ENCODE measurements at places on chromosomes 6 and 20.

DNA sequence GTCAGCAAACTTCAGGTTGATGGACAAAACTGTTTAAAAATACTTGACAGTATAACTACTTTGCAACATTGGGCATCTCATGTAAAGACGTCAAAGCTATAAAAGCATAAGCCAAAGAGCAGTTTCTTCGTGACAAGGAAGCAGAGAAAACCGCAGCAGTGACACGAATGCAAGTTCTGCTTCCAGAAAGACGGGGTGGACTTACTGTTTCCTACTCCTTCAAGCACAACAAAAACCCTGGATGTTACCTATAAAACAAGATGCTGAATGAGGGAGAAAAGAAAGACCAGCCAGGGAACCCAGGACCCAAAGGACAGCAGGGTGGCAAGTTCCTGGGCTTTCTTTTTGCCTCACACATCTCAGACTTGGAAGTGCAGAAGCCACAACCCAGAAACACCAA is 98.0 kb downstream of the DLL1 start:
- no peak for DNase-seq

DNA sequence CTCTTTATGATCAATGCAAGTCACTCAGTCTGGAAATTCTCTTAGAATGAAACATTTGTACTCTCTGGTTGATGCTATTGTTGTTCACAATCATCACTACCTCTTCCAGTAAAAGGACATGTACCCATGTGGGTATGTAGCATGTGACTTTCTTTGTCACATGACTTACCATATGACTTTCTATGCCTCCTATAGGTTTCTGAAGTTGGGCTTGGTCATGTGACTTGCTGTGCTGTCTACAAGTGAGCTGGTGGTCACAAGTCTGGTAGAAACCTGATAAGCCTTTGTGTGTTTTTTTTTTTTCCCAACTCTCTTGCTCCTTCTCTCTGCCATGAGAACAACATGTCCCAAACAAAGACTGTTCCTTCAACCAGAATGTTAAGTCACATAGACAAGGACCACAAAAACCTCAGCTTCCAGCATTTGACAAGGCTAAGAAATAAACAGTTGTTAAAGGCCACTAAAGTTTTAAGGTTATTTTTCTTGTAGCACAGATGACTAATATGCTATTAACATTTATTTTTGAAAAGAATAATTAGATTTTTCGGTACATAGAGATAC is 379.2 kb upstream of the SLC35B3 start:
- DNase-seq, result no peak

DNA sequence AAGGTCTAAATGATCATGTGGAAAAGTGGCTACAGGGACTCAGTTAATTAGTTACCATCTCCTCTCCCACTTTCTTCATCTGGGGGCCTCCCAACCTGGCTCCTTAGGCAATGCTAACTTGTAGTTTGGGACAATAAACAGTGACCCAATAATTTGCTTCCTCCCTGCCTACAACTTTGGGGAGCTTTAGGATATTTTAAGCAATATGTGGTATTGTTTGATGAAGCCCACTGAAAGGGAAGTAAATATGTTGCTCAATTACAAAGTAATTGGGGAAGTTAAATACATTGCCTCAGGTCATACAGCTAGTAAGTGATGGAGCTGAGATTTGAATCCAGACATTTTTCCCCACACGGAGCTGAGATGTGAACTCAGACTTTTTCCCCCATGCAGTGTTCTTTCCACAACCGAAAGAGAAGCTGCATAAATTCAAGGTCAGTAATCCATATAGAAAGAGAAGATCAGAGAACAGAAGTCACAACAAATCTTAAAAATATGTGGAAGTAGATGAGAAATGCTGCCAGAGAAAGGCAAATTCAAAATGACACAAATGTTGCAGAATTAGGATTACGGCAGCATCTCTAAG is 26.6 kb downstream of the ZHX3 start:
- DNase-seq, result peak; percentile 53

DNA sequence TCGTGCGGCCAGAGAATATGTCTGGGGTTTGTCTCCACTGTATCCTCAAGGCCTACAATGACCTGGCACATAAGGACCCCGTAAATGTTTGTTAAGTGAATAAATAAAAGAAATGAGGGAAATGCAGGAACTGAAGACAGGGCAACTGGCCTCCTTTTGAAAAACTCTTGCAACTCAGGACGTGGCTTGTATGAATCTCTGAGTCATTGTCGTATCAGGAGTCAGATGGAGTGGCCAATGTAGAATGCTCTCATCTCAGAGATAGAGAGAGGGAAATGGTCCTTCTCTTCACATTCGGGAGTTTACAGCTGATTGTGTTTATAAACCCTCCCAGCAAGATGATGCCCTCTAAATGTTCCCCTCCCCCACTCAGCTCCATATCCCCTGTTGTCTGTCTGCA is 57.1 kb downstream of the UST start:
- DNase-seq, result no peak

- no peak for DNase-seq
These were observed 16.0 kb downstream of the DOP1A start for GRCh38 chr6:83083476-83083875.

DNA sequence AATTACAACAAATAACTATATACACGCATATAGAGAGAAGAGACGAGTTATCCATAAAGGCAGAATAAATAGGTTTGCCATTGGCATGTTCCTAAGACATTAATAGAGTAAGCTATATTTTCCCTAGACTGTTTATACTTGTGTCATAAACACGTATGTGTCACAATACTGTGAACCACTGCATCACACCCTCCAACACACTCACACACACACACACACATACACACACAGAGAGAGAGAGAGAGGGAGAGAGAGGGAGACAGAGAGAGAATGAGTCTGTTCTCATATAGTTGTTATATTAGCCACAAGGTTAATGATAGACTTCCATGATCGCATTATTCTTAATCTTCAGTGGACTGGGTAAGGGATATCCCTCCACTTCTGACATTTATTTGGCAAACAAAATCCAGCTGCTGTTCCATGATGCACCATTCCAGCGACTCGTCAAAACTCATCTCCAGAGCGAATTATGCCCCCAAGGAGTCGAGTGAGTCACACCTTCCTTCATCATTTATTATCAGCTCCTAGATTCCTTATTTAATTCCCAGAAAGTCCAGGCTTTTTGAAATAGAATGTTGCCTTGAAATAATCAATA is 82.8 kb upstream of the HIVEP1 start:
- no peak for DNase-seq

DNA sequence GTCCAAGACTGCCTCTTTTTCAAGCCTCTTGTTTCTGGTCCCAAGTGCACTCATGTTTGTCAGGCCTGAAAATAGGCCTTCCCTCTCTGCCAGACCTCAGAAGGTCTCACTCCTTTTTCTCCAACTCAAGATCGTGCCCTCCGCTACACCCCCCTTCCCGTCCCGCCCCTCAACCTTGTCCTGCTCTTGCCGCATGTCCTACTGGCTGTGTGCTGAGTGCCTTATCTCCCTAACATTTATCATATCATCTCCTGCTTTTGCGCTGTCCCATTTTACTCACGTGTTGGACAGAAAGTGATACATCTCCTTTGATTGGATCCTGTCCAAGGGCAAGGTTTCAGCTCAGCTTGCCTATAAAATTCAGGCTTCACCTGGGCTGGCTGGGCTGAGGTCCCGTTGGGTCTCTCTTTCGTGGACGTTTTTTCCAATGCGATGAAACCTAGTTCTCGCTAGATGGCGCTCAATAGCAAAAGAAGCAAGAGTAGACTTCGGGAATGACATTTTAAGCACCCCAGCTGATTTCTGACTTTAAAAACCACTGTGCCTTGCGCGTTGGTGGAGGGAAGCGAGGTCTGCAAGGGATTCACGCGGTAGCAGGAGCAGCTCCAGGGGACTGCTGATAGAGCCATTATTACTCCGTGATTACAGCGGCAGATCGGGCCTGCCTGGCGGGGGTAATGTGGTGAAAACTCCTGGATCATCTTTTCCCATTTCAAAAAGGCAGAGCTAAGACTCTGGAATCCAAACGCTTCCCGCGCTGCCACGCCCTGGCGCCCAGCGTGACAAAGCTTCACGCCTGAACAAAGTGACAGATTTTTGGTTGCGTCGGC is 137.6 kb downstream of the IMPG1 start:
- DNase-seq, result peak; percentile 67

GRCh38 chr20:21517566-21518277 is 3.9 kb upstream of the NKX2-2 start:
- no peak for DNase-seq

GRCh38 chr6:91796603-91797002 is 1209.7 kb upstream of the MAP3K7 start:
- DNase-seq, result no peak

GRCh38 chr6:147287869-147288271 is 83.7 kb downstream of the STXBP5 start:
- DNase-seq, result no peak

DNA sequence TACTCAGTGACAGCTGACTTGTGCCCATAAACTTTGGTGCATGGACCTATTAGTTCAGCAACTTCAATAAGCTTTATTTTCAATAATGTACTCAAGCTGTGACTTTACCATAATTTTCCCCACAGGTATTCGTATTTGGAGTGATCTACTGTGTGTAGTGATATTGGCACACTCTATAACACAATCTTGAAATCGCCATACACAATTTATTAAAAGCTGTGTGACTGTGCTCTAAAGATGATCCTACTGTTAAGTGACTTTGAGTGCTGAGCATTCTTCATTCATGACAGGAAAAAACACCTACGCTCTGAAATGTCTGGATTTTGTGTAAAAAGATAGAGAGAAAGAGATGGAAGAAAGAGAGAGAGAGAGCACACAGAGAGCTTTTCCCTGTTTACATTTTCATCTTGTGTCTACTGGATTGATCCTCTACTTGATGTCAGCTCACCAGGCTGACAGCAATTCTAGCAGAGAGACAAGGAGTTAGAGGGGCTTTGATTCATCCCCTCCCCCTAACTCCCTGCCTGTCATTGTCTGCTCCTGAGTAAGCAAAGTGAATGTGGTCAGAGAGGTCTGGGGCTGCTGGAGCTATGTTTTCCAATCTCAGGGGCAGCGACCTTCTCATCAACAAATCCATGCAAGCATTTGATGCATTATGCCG is 538.7 kb upstream of the POU3F2 start:
- DNase-seq, result no peak

DNA sequence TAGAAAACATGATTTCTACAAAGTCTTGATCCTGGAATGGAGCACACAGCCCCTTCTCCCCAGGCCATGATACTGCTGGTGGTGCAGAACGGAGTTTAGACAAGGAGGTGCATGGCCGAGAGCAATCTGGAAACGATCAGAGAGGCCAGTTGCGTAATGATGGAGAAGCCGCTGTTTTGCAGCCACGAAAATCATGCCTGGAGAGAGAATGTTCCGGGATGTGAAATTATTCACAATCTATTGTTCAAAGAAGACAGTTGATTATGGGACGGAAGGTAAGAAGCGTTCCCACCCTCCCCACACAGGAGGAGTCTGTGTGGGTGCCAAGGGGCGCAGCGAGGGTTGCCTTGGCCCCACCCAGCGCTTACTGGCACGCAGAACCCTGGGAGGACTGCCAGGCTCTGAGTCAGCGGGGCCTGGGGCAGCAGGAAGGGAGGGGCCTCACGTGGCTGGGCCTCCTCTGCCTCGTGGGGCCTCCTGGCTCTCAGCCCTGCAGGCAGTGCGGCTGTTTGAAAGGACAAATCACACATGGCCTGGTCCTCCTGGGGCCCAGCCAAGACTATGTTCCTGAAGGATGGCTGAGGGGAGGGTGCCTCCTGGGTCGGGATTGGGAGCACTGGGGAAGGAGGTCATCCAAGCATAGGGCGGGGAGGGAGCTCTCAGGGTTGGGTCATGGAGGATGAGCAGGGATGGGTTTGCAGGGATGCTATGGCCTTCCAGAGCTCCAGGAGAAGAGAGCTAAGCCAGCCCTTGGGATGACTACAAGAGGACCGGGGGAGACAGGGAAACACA is 8.7 kb upstream of the AP5S1 start:
- DNase-seq, result peak; percentile 97

- no peak for DNase-seq
These were observed 671.4 kb downstream of the RFPL4B start for GRCh38 chr6:113018351-113019151.

DNA sequence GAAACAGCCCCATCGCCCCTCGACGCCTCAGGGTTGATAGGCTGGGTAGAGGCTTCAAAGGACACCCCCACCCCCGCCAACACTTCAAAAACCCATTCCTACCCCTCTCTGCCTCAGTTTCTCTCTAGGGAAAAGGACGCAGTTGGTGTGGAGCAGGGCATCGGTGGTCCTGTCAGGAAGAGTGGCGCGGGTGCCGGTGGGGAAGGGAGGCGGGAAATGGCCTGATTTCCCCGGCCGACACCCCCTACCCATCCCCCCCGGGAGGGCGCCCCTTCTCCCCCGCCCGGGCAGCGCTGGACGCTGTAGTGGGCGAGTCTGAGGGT is 367 bp downstream of the NRSN2 start:
- no peak for DNase-seq

- no peak for DNase-seq
These were observed 378.7 kb upstream of the SOX4 start for GRCh38 chr6:21214738-21215448.

- peak; percentile 40 for DNase-seq
These were observed 3.6 kb downstream of the AVP start for GRCh38 chr20:3080939-3081388.
